ENCODE measurements at places on chromosomes 4 and X.
A peak's percentile ranks its signal among the peaks of the same experiment; 100 is the strongest.

- no peak for DNase-seq
Measured at GRCh38 chr4:165834116-165834515, 38.9 kb upstream of the TLL1 start.

- no peak for DNase-seq
Measured at GRCh38 chr4:180538384-180539057, 1704.7 kb upstream of the TENM3 start.

DNA sequence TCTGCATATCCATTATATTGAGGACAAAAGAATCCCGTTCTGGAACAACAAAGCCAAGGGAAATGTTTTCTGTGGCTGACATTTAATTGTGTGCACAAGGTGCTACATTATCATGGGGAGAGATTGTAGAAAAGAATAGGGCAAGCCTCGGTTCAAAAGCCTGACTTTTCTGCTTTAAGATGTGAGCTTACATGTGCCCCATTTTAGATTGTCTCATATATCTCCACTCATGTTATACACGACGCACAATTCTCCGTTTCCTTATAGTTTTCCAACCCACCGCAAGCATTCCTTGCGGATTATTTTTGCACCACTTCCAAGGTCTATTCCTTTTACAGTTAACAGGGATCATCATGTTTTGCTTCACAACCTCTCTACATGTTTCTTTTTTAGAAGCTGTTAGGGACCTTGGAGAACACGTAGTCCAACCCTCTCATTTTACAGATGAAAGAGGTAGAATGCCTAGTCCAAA is 99.6 kb upstream of the MAML3 start:
- no peak for DNase-seq

DNA sequence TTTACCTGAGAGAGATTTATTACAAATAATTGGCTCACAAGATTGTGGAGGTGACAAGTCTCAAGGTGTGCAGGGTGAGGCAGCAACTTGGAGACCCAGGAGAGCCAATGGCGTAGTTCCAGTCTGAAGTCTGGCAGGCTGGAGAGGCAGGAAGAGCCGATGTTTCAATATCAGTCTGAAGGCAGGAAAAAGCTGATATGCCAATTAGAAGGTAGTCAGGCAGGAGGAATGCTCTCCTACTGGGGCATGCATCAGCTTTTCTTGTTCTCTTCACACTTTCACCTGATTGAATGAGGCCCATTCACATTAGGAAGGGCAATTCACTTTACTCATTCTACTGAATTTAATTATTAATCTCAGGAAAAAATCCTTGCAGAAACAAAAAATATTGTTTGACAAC is 1351.7 kb upstream of the ADGRL3 start:
- no peak for DNase-seq

- peak; percentile 90 for DNase-seq
Measured at GRCh38 chr4:185395238-185395955, at the start of gene LRP2BP. LRP2BP (minus strand) TSS chr4:185395924; CDS start chr4:185378186, 17,738 bp downstream.

GRCh38 chrX:51737091-51737490 is 6.2 kb upstream of the GSPT2 start:
- DNase-seq, result no peak

DNA sequence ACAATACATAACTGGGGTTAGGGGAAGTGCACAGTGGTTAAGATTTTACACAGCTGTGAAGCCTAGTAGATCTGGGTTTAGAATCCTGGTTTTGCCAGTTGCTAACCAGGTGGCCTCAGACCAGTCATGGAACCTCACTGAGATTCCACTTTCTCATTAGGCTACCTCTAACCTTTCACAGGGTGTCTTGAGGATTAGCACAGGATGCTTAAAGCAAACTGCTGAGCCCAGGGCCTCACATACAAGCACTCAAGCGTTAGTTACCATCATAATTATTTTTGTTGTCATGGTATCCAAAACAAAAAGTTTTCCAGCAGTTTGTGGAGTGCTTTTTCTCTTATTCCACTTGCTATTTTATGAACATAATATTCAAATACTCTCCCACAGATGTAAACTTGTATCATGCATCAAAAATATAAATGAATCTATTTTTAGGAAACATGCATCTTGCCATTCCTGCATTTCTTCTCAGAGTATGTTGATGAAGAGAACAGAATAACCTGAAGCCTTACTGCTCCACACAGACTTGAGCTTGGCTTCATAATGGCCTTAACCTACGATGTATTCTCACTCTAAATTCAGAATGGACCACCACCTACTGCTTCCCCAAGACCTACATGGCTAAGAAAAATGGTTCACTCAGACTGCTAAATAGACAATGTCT is 12.6 kb downstream of the AP1S2 start:
- DNase-seq, result no peak

DNA sequence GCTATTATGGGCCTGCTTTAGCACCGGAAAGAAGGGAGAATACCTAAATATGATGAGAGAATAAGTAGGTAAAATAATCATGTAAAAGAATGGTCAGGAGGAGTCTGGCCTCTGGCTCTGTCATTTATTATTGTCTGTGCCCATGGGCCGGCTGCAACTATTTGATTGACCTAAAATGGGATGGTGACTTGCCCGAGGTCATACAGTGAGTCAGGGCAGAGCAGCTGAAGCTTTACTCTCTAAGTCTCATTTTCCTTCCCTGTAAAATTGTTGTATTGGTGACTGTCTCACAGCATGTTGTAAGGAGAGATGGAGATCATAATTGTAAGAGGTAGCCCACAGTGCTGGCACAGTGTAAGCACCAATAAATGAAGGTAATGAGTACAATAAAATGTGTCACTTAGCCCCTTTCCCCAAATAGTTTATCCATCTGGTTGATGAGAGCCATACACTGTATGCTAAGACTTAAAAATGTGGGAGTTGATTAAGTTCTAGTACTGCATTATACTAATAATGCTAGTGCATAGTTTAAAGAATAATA is 39.6 kb downstream of the RUFY3 start:
- DNase-seq, result no peak

DNA sequence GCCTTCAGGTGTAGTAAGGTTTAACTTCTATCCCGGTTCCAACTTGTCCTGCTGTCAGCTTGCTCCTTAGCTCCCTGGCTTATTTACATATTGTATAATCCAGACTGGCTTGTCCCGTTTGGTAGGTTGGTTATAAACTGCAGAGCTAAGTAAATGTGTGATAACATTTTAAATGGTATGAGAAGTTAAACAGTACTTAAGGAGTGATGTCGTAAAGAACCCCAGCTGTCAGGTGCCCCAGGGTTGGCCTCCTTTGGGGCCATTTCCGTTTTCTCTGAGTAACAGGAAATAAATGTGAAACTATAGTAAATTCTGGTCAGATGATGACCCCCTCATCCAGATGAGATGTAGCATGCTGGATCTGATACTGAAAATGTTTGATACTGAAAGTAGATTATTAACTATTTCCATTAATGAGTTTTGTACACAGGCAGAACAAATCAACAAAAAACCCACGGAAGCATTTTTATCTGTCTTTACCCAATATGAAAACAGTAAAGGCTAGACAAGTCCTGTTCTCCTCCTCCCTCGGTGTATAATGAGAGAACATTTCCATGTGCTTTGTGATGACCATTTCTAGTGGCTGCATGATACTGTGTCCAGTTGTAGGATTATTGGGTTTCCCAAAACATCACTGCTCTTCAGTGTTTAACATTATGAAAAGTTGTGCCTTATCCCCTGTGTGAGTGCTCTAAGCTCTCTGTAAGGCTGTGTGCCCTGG is 22.4 kb downstream of the GAB1 start:
- DNase-seq, result no peak

- no peak for DNase-seq
Measured at GRCh38 chr4:3417448-3417847, 24.3 kb upstream of the HGFAC start.

DNA sequence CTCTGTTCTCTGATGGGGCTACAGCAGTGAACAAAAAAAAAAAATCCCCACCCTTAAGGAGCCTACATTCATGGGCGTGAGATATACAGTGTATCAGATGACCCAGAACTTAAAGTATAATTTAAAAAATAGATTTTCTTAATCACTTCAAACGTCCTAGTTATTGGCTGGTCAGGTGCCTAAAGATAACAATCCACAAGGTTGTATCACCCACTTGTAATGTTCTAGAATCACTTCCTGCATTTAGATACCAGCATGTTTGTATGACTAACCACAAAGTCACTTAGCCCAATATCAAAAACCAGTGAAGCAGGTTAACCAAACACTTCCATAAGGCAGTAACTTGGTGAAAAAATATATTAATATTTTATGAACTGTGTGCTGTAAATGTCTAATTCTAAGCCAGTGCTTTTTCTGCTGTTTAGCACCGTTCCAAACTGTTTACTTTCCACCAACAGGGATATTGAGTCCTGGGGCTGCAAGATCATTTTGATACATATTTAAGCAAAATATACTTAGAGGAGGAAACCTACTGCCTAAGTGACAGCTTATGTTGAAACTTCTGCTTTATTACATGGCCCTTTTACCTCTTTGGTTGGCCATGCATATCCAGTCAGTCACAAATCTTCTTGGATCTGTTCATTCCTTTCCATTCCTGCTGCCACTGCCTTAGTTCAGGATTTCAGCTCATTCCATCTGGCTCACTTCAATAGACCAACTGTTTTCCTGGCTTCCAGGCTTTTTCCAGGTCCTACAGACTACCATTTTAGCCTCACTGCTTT is 43.3 kb downstream of the CD40LG start:
- no peak for DNase-seq

- DNase-seq, result no peak
Measured at GRCh38 chr4:26179316-26179760, 141.5 kb upstream of the RBPJ start.

DNA sequence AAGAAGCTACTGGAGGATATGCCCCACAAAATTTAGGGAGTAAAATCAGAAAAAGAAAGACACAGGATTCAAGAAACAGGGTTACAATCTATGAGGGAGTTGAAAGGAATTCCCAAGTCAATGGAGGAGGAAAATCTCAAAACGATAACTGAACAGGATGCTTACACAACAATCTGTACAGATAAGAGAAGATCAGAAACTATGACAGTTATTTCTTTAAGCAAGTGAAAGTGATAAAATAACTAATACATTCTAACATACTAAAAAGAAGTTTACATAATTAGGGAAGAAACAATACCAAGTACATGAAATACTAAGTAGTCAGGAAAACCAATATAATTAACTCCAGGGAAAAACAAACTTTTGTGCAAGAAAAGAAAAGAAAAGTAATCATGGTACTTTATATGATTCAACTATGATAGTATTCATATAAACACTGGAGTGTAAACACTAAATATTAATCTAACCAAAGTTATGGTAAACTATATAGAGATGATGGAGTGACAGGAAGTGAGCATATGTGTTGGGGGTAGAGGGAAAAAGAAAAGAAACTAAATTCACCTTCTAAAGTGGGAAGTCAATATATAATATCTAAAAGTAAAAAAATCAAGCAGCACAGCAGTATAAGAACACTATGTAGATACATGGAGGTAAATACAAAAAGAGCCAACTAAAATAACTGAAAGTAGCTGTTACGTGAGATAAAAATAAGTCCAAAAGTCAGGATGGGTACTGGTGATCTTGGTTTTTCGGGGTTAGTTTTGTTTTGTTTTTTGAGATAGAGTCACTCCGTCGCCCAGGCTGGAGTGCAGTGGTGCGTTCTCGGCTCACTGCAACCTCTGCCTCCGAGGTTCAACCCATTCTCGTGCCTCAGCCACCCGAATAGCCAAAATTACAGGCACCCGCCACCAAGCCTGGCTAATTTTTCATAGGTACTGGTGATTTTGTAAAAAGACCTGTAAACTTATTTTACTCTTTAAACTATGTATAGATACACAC is 99.3 kb downstream of the TEX11 start:
- DNase-seq, result no peak

- DNase-seq, result no peak
Measured at GRCh38 chr4:1715002-1715758, 3.1 kb upstream of the SLBP start.

- no peak for DNase-seq
Measured at GRCh38 chrX:133586443-133586842, 171.2 kb upstream of the GPC4 start.

DNA sequence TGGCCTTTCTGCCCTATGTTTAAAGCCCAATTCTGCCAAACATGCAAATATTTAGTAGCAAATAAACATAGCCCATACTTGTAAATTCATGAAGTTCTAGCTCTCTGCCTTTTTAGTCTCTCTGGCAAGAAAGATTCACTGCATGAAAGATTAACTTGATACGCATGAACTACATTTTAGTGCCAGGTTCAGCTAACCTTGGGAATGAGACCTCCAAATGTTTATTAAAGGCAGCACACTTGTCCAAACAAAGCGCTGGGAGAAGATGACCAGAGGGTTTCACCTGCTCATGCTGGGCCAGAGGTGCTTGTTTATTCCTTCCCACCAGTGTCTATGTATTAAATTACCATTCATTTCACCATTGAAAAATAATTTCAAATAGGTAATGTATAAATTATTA is 44.5 kb upstream of the IL1RAPL1 start:
- no peak for DNase-seq

DNA sequence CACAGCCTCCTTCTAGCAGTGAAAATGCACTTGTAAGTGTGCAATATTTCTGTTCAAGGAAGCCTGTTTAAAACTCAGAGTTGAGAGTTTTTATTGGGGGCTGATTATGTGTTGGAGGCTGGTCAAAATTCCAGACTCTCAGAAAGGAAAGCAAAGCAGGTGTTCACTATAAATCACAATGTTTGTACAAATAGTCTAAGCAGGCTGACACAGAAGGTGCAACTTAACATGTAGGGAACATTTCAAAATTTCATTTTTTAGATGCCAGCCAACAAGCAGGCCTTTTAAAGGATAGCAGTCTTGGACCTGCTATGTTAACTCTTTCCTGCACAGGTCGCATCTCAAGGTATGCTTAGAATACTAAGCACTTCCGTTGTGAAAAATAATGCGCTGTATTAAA is 112.3 kb upstream of the IL13RA1 start:
- DNase-seq, result no peak

- DNase-seq, result no peak
Measured at GRCh38 chr4:4299006-4299405, 9.0 kb downstream of the ZBTB49 start.
